ENCODE measurements at places on chromosomes 16 and 17.

- no peak for DNase-seq
Measured at GRCh38 chr16:27511657-27512448, 37.9 kb downstream of the GTF3C1 start.

- DNase-seq = no peak
Measured at GRCh38 chr17:15408803-15409202, 58.6 kb downstream of the CDRT4 start.

DNA sequence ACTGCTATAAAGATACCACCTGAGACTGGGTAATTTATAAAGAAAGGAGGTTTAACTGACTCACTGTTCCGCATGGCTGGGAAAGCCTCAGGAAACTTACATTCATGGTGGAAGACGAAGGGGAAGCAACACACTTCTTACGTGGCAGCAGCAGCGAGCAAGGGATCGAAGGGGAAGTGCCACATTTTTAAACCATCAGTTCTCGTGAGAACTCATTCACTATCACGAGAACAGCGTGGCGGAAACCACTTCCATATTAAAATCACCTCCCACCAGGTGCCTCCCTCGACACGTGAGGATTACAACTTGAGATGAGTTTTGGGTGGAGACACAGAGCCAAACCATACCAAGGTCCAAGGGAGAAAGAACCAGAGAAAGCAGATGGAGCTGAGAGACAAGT lies 454.3 kb upstream of the CDH11 start:
- DNase-seq = no peak

- DNase-seq = no peak
Measured at GRCh38 chr17:27217631-27218030, 76.3 kb upstream of the WSB1 start.

GRCh38 chr17:38893607-38894006 lies 23.7 kb downstream of the LASP1 start:
- no peak for DNase-seq
